ENCODE measurements at places on chromosomes 7 and 10.

- no peak for DNase-seq
Observed at GRCh38 chr7:84081973-84082522, 112.5 kb downstream of the SEMA3A start.

DNA sequence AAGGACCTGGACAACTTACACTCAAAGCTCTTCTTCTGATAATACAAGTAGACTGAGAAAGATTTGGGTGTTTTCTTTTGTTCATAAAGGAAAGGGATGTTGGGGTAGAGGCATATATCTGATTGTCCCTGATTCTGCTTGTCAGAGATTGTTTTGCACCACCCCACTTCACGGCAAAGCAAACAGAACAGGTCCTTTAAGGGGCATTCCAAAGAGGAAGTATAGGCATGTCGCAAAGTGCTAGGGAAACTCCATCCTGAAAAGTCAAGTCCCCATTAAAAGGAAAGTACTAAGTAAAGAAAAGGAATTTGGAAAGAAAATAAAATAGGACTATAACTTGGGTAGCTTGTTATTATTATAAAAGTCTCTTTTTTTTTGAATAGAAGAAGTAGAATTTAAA is 233.0 kb downstream of the DNAJB9 start:
- DNase-seq: no peak

DNA sequence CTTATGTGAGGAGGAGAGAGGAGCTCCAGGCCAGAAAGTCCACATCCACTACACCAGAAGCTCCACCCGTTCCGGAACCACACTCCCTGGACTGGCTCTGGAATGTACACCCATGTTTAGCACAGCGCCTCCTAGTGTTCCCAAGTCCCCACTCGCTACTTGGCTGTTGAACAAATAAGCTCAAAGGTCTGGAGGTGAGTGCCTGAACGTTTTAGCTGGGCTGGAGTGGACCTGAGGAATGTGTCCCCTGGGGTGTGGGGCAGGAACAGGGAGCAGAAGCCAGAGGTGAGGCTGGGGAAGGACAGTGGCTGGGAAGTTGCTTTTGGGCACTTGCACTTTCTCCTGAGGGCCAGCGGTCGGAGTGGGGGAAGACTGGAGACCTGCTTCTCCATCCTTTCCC is 164.1 kb upstream of the CDCA7L start:
- DNase-seq: peak; percentile 47

- DNase-seq: no peak
Observed at GRCh38 chr10:109773288-109774120, 149.8 kb downstream of the XPNPEP1 start.

DNA sequence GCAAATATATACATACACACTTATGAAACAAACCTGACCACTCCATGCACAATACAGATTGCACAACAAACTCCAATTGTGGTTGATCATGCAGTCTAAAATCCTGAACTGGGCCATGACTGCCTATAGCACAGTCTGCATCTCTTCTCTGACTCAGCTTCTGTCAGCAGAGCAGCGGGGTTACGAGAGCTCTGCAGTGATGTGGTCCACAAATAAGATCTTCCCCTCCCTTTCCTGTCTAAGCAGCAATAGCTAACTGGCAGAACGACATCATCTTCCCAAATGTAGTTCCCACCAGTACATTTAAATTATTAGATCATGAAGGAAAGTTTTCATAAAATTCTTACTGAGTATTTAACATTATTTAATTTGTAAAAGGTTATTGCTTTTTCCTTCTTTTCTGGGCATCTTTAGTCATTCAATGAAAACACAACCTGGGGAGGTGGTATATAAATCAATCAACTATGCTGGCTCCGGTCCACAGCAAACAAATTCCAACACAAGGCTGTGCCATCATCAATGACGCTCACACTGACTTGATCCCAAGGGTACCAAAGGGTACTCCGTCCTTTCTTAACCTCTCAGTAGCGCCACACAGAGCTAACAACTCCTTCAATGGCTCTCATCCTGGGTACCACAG is 17.1 kb downstream of the ARHGAP21 start:
- DNase-seq: peak; percentile 67

- DNase-seq: no peak
Observed at GRCh38 chr7:100967292-100967863, 2.0 kb upstream of the MUC12 start.

- DNase-seq: peak; percentile 70
Observed at GRCh38 chr10:24952707-24953645, 570 bp upstream of the PRTFDC1 start.
